ENCODE measurements at places on chromosomes 4 and X.

- DNase-seq, result no peak
These were observed 39.8 kb downstream of the HAND2 start for GRCh38 chr4:173490256-173490655.

GRCh38 chrX:39836802-39837420 lies 260.8 kb downstream of the BCOR start:
- no peak for DNase-seq

DNA sequence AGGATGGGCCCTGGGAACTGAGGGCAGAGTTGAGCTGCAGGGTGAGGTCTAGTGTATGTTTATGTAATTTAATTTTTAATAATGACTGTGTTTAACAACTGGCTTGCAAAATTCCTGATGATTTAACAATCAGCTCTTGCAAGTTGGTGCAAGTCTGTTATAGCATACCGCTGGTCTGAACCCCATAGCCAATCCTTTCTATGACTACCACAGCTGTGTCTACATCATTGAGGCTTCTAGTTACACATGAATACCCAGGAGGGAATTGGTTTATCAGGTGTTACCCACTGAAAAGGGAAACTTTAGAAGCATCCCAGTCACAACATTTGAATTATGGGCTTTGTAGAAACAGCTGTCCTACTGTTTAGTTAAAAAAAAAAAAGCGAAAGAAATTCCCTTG lies 38.3 kb downstream of the SUPT20HL1 start:
- DNase-seq, result no peak

- DNase-seq, result no peak
These were observed 43.1 kb downstream of the PNMA5 start for GRCh38 chrX:152950786-152951185.

DNA sequence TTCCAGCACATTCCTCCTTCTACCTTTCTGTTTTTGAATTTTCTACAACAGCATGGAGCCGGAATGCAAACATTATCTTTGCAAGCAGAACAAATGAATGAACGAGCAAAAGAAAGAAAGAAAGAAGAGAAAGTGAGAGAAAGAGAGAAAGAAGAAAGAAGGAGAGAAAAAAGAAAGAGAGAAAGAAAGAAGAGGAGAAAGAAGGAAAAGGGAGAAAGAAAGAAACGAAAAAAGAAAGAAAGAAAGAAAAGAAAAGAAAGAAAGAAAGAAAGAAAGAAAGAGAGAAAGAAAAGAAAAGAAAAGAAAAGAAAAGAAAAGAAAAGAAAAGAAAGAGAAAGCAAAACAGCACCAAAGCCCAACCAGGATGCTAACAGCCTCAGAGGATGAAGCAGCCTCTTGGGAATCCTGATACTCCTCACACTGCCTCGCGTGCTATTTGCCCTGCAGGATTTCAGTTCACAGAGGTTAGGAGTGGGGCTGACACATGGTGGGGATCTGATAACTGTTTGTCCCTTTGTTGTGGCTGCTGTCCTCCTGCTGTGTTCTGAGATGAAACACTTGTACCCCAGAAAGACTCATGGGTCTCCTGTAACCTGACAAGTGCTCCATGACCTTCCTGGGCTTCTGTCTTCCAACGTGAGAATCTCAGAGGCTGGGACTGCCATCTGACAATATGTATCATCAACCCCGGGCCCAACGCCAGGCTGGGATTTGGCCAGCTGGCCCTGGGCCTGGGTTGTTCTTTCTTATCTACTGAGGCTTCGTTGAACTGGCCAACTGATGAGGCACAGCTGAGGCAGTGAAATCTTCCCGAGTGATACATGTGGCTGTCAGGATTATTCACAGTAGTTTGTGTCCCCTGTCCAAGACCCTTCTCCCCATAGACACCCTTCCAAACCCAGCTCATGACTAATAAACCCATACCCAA lies 61.0 kb downstream of the SEPSECS start:
- DNase-seq, result no peak

GRCh38 chrX:6891404-6891803 lies 256.1 kb upstream of the STS start:
- DNase-seq, result no peak

- DNase-seq, result no peak
These were observed 293.2 kb upstream of the PRPS2 start for GRCh38 chrX:12497832-12498591.

GRCh38 chrX:18643243-18643642 lies 28.7 kb downstream of the RS1 start:
- no peak for DNase-seq

- no peak for DNase-seq
These were observed 1.6 kb downstream of the SLITRK4 start for GRCh38 chrX:143634309-143634662.

DNA sequence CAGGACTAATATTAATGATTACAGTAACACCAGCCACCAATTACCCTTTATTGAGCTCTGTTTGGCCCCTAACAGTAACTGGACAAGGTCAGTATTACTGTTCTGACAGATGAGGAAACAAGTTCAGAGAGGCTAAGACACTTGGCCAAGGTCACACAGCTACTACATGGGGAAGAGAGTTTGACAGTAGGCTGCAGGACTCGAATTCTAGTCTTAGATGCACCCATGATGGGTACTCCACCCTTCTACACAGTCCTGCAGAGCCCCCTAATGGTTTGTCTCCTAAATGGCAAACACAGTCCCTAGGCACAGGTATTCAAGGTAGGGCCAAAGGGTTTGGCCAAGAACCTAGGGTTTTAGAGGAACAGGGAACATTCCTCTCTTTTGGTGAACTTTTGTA lies 93.9 kb downstream of the NSUN7 start:
- DNase-seq, result peak; percentile 11

- DNase-seq, result no peak
These were observed 306.7 kb upstream of the GRID2 start for GRCh38 chr4:91997045-91997444.

DNA sequence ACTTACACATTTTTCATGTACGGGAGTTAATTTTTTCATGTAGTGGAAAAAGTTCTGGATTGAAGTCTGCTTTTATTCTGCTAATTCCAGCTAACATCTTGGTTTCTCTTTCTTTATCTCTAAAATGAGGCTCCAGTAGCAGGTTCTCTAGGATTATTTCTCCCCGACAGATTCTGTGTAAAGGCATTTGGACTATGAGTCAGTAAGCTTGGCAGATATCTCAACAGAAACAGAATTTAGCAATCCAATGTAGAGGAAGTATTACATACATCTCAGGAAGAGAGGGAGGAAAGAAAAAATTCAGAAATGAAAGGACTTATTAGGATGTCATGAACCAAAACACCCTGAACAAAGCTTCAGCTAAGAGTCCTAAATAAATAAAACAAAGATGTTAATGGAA lies 1682.3 kb upstream of the TENM3 start:
- no peak for DNase-seq

GRCh38 chrX:124435616-124436015 lies 89.3 kb downstream of the SH2D1A start:
- no peak for DNase-seq

- DNase-seq, result no peak
These were observed 338.3 kb upstream of the TEX13C start for GRCh38 chrX:124981420-124981819.

DNA sequence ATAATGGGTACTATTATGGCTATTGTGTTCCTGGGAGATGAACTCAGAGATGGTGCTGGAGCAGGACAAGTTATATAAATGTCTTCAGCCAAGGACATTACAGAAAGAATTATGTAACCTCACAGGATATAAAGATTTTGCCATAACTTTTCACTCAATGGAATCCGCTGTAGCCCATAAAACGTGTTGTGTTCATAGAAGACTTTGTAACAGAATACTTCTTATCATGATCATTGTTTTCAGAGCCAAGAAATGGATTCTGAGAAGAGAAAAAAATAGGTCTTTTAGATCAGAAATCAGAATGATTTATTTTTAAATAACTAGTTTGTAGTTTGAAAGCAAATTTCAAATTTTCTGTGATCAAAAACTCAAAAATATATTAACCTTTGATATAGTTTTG lies 441.0 kb upstream of the TENM3 start:
- no peak for DNase-seq

DNA sequence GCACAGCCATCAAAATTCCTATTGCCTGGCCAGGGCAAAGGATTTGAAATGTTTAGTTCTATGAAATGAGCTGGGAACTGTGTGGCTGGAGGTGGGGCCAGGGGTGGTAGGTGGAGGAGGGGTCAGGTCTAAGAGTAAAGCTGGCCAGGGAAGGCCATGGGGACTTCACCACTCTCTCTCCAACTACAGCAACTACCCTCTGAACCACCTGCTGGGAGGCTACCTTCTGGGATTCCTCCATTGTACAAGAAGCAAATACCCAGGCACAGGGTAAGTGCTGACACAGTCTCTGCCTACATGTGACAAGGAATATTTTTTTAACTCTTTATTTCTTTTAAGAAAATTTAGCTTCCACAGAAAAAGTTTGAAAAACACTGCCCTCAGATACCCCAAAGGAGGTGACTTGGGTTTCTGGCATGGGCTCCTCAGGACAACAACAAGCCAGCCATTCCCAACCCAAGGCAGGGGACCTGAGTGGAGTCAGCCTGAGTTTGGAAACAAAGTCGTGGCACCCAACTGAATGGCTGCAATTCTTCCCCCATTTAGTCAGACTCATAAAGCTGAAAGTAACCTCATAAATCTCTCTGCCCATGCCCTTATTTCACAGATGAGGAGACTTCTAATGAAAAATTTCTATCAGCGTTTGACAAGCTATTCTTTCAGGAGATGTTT lies 593.8 kb upstream of the DIPK2B start:
- no peak for DNase-seq

DNA sequence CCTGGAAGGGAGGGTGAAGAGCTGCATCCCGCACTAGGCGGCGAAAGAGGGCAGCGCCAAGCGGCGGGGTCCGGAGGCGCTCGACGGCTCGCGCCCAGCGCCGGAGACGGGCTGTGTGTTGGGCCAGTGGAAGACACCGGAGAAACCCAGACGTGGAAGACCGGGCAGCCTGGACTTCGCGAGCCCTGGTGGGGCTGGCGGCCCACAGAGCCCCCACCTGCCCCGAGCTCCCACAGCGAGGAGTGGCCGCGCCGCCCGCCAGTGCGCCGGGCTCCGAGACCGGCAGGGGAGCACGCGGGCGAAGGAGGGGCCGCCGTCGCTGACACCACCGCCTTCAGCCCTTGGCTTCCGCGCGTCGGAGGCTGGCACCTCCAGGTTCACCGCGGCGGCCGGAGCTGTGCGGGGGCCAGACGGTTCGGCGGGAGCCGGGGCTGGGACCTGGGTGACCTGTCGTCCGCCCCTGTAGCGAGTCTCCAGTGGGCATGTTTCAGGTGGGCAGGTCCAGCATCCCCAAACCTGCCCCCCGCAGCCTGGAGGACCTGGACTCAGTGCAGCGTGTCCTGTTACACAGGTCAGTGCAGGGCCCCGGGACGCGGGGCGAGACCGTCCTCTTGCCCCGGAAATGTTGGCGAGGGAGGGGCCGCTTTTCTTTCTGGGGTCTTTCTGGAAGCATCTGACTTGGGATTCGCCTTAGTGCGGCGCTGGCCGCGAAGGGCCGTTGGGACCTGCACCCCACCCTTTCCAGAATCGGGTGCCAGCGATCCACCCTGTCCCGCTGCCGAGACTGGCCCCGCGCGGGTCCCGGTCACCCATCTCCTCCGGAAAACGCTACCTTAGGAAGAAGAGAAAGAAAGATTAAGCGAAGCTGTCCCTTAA lies 9.6 kb upstream of the INTU start:
- peak; percentile 26 for DNase-seq

DNA sequence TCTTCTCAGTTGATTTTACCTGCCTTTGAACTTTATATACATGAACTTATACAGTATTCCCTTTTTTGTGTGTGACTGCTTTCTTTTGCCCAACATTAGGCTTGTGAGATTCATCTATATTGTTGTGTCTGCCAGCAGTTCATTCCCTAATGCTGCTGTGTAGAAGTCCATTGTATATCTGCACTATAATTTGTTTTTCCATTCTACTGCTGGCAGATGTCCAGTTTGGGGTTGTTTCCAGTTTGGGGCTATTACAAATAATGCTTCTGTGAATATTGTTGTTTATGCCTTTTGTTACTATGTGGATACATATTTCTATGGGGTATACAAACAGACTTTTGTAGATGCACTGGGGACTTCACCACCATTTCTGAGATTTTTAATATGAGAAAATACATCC lies 268.4 kb downstream of the DCTD start:
- no peak for DNase-seq

GRCh38 chr4:174457468-174457867 lies 64.8 kb downstream of the HPGD start:
- no peak for DNase-seq

DNA sequence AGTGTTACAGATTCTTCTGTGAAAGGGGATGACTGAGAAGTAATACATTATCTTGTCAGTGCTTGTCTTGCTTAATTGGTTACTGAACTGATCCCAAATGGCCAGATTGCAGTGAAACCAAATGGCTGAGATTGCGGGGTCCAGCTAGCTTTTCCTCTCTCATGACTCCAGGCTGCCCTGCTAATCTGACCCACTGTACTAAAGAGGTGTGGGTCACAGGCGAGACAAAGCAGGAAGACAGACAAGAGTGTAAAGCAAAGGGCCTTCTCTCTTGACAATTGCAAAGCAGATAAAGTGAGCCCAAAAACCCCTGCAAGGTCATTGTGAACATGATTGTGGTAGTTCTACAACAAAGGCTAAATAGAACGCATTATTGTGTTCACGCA lies 2.1 kb downstream of the TMEM150C start:
- no peak for DNase-seq

GRCh38 chr4:15551740-15552446 lies 82.2 kb downstream of the CC2D2A start:
- DNase-seq, result no peak

- no peak for DNase-seq
These were observed 277.8 kb downstream of the SPOCK3 start for GRCh38 chr4:166956484-166956883.
